Stimulated activated CD4-positive, alpha-beta T cell treated with anti-CD3 and anti-CD28 coated beads, Interleukin-15, amount 100 ng/mL, for 1 hour (primary cell): ENCODE measurements at places on chromosomes 12 and 14.

GRCh38 chr14:105080161-105080560 is 14.9 kb upstream of the GPR132 start:
- no peak for DNase-seq

DNA sequence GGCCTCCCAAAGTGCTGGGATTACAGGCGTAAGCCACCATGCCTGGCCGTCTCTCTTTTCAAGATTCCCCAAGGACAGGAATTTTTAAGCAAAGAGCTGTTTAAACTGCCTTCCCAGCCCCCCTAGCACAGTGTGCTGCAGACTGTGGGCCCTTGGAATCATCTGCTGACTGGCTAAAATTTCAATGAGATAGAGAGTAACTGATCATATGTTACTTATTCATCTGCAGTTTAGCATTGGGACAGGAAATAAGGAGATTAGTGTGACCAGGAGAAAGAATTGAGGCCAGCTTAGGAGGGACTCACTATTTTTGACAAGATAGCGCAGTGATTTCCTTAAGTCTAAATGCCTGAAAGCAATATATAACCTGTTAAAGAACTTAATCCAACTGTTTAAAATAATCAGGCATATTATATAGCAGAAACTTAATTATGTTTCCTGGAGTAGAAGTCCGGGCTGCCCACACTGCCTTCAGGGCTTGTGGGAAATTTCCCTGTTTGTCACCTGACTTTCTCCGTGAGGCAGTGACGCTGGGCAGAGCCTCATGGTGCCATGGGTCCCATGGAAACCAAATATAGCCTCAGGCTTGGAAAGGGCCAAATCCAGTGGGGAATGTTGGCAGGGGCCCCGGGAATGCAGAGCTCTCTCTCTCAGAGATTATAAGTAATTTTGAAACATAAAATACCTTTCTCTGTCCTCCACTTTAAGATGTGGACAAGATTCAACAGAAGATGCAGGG is 22.8 kb upstream of the CEBPE start:
- no peak for DNase-seq

GRCh38 chr14:49766839-49767238 is 1.1 kb upstream of the KLHDC2 start:
- no peak for DNase-seq

- no peak for DNase-seq
Observed at GRCh38 chr12:109131154-109132050, 15.0 kb downstream of the ACACB start.

DNA sequence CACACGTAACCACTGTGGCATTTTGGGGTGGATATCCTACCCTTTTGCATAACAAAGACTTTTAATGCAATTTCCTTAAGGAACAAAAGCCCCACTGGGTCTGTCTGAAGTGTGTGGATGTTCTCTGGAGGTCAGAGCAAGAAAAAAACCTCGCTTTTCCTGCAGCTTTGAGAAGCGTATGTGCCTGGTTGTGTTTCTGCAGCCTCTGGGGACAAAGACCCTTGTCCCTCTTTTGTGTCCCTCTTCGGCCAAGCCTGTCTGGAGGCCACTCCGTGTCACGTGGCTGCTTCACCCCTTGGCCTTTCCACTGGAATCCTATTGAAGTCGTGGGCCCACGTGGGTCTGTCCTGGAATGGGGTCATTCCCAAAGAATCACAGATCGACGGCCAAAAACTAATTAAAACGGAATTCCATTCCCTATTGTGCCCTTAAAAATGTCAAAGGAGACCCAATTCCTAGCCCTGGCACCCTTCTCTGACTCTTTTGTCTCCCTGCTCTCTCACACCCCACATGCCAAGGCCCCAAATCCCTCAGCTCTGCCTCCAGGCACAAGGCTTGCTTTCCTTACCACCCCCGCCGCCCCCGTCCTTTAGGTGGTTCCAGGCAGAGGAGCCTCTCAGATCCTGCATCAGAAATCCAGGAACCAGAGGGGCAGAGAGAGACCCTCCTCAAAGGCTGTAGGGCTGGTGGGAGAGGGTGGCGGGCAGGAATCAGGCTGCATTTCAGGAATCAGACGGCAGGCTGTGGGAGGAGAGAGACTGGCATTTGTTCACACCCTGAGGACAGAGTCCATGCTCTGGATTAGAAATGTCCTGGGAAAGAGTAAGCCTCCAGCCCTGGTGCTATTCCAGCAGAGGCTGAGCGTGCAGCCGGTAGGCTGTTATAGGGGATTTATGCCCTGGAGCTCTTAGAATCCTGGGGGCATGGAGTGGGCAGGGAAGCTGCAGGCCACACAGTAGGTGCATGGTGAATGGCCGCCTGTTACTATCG is 12.6 kb upstream of the CYP46A1 start:
- no peak for DNase-seq

- DNase-seq = no peak
Observed at GRCh38 chr12:81337886-81338285, 260.0 kb downstream of the ACSS3 start.

DNA sequence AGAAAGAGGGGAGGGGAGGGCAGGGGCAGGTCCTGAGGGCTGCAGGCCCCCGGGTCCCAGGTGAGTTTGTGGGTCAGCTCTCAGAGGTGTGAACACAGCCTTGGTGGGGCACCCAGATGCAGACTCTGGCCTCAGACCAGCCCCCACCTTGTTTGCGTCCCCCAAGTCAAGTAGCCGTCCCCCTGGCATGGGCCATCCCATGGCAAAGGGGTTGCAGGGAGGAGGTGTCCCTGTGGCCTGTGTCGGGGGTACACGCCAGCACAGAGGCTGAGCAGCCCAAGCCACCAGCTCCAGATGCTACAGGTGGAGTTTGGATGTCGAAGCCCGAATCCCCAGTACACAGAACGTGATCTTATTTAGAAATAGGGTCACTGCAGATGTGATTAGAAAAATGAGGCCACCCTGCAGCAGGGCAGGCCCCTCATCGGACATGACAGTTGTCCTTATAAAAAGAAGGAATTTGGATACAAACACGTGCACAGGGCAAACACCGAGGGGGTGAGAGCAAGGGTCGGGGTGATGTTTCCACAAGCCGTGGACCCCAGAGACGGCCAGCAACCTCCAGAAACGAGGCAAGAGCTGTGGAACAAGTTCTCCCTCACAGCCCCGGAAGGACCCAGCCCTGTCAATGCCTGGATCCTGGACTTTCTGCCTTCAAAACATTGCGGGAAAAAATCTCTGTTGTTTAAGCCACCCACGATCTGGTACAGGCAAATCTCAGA is 141.2 kb upstream of the C14orf180 start:
- DNase-seq = no peak
